ENCODE measurements at places on chromosomes 11 and 22. TPM values are rescaled to one million over a fixed set of nuclear protein-coding genes. Genes with fewer than 3 reads are reported as not detected.

SHISAL1 gene
- total RNA-seq: under 0.01 TPM

ZFTA gene
- 22.3 TPM for total RNA-seq

APLNR gene
- total RNA-seq: not detected

SLC25A18 gene
- not detected for total RNA-seq

SNAP29 gene
- total RNA-seq: 14.3 TPM

FGF19 gene
- not detected for total RNA-seq

MRGPRX4 gene
- not detected for total RNA-seq

HPS4 gene
- total RNA-seq: 28.4 TPM

RAG1 gene
- 1.3 TPM for total RNA-seq

SCGB1D2 gene
- not detected for total RNA-seq

DRD2 gene
- not detected for total RNA-seq

OR8H2 gene
- not detected for total RNA-seq

APOL4 gene
- not detected for total RNA-seq

NUDT22 gene
- total RNA-seq: 83.3 TPM

ANO9 gene
- 3.1 TPM for total RNA-seq

APOA5 gene
- not detected for total RNA-seq

ABCG4 gene
- total RNA-seq: 0.49 TPM

GLYAT gene
- total RNA-seq: not detected
